Activated CD8-positive, alpha-beta memory T cell treated with anti-CD3 and anti-CD28 coated beads for 4 hours (primary cell): ENCODE measurements at places on chromosomes 3 and 15.

GRCh38 chr3:119562307-119562961, 3.0 kb upstream of the CD80 start:
- no peak for DNase-seq

GRCh38 chr15:59549301-59550185, 62.0 kb upstream of the GCNT3 start:
- no peak for DNase-seq

- DNase-seq, result no peak
Observed at GRCh38 chr3:178847190-178847589, 224.4 kb downstream of the ZMAT3 start.

- no peak for DNase-seq
Observed at GRCh38 chr3:122934251-122934650, 93.3 kb downstream of the SEMA5B start.

DNA sequence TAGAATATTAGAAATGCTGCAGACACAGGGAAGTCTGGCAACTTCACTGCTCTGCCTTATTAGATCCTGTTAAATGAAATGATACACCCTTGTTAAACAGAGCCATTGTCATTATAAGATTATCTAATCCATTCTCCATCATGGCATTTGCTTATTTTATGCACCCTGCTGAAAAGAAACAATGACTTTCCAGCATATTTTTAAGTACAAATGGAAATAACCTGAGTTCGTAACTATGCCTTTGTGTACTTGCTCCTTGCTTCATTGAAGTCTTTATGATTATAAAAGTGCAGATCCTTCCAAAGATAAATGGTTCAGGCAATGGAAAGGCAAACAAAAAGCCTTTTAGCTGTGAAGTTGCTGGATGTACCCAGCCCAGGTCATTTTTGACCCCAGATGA, 195.7 kb downstream of the AGBL1 start:
- no peak for DNase-seq
